ENCODE measurements at places on chromosomes 3 and 15.

- DNase-seq, result no peak
Observed at GRCh38 chr3:155727836-155728235, 17.0 kb downstream of the PLCH1 start.

DNA sequence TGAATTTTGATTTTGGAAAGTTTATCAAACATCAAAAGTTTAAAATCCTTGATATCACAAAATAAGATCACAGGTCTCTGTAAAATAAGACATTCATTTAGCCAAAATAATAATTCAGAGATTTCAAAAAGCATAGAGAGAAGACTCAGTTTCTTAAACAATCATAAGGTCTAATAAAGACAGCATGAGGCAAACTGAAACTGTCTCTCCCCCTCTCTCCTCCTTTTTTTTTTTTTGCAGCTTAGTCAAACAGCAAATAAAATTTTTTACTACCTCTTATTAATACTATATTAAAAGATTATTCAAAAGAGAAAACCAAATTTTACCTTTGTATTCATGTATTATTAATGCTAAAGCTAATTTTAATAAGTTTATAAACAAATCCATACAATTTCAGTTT, 57.4 kb downstream of the OSTN start:
- no peak for DNase-seq

DNA sequence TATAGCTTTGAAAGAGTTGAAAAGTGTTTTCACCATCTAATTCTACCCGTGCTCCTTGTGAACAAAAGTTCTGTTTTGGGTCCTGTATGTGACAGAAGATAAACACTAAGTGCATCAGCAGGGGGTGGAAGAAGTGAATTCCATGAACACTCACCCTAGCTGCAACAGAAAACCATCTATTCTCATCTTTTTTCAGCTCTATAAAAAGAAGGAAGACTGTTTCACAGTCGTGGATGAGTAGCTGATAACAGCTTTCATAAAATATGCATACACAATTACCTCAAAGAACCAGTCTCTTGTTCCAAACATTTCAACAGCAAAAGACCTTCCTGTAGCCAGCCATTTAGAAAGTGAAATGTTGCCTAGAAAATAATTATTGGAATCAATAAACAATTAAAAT, 281.7 kb upstream of the RASGRP1 start:
- no peak for DNase-seq

- no peak for DNase-seq
Observed at GRCh38 chr15:64502151-64502550, 41.8 kb downstream of the ZNF609 start.

GRCh38 chr3:186298876-186299275, 63.2 kb downstream of the DGKG start:
- no peak for DNase-seq

- no peak for DNase-seq
Observed at GRCh38 chr3:41274944-41275668, 75.8 kb downstream of the CTNNB1 start.

- DNase-seq, result no peak
Observed at GRCh38 chr3:161349529-161350312, 21.6 kb downstream of the SPTSSB start.

GRCh38 chr3:42264399-42265058, 1.5 kb downstream of the CCK start:
- no peak for DNase-seq

- DNase-seq, result no peak
Observed at GRCh38 chr3:132228923-132229322, 88.3 kb upstream of the ACP3 start.

GRCh38 chr3:124873226-124873625, 13.9 kb downstream of the ITGB5 start:
- no peak for DNase-seq

DNA sequence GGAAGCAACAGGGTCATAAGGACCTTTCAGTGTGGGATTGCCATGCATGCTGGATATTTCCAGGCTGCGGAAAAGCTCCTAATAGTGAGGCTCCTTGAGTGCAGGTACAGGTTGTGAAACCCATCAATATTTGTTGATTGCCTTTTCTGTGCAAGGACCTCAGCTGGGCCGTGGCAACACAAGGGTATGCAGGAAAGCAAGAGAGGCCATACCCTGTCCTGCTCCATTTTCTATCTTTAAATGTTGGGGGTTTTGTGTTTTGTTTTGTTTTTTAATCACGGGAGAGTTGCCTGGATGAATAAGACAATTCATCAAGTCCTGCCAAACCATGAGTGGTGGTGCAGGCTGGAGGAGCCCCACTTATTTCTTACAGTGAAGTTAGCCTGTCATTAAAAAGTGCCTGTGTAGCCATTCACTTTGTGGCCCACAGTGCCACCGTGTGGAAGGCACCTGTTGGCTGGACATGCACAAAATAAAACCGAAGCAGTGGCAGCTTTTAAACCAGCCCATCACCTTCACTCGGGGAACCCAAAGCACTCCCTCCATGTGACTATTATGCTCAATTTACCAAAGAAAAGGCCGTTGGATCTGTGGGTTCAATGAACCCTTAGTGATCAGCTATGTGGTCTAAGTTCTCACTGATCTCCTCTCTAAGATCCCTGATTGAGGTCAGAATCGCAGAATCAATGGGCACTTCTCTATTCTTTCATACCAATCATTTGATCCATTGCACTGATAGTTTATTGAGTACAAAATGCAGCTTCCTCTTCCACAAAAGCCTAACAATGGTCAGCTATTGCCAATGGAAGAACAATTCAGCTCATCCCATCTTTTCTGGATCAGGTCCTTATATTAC, 42.2 kb downstream of the CLDN18 start:
- no peak for DNase-seq

- no peak for DNase-seq
Observed at GRCh38 chr15:33032053-33032452, 162.5 kb downstream of the FMN1 start.

DNA sequence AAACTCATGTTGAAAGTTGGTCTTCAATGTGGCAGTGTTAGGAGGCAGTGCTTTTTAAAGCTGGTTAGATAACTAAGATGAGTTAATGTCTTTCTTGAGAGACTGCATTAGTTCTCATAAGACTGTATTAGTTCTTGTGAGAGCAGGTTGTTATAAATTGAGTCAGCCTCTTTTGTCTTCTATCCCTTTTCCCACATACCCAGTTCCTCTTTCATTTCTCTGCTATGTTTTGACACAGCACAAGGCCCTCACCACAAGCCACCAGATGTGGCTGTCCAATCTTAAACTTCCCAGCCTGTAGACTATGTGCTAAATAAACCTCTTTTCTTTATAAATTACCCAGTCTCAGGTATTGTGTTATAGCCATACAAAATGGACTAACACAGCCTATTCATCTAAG, 94.6 kb upstream of the SNTN start:
- no peak for DNase-seq

- no peak for DNase-seq
Observed at GRCh38 chr3:113829576-113830354, 8.8 kb upstream of the GRAMD1C start.

GRCh38 chr15:29138260-29138659, 131.4 kb downstream of the NSMCE3 start:
- no peak for DNase-seq

GRCh38 chr15:77645602-77646001, 12.9 kb upstream of the LINGO1 start:
- DNase-seq, result no peak

GRCh38 chr15:40511472-40512133, 40.8 kb downstream of the CHST14 start:
- no peak for DNase-seq

GRCh38 chr3:156170571-156170970, 50.2 kb downstream of the KCNAB1 start:
- no peak for DNase-seq

DNA sequence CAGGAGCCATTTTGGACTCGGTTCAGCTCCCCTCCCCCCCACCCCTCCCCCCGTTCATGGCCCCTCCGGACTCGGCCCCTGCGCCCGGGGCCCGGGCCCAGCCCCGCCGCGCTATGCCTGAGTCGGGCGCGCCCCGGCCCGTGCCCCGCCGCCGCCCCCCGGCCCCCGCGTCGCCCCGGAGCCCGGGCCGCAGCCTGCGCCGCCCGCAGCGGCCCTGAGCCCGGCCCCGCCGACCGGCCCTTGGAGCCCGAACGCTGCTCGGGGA, 155 bp downstream of the ACVR2B start:
- DNase-seq, result no peak

DNA sequence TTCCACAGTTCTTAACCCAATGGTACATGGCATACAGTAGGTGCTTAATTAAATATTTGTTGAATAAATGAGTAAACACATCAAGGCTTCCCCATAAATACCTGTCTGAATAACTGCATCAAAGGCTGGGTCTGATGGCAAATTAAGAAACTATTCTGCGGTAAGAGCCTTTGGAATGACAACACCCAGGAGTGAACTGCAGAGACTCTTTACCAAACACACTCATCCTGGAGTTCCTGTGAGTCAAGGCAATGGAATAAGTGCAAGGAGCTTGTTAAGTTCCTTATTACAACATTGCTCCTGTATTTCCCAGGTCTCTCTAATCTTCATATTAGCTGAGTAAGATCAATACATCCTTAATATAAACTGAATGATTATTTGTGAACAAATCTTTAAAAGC, 119.9 kb upstream of the STT3B start:
- DNase-seq, result no peak

DNA sequence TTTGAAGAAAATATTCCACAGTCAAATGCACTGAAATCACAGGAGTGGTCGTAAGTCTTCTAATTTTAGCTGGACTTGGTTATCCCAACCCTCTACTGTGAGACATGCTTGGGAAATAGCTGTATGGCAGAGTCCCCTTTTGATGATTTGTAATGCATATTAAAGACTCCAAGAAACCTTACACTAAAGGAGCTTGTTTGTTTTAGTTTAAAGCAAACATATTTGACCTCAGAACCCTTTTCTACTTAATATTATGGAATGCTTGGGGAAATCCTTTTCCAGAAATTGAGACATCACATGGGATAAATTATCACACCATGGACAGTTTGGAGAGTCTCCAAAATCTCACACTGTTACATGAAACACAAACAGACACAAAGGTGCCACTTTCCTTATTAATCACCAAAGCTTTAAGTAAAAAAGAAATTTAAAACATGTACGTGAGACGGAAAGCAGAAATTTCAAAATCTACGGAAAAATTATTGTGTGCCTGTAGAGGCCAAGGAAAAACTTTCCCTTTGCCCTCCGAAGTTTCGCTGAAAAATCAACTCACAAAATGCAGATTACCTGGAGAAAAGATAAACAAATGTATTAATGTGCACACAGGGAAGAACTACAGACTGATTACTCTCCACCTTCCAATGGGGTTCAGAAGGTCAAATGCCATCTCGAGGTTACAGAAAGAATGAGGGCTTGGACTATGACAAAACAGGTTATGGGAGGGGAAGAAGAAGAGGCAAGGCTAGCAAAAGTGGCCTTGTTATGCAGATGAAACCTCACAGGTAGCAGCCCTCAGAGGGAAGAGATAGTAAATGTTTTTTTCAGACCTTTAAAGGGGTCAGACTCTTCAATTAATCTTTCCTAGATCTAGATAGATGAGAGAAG, 7.0 kb upstream of the CPB1 start:
- DNase-seq, result no peak

DNA sequence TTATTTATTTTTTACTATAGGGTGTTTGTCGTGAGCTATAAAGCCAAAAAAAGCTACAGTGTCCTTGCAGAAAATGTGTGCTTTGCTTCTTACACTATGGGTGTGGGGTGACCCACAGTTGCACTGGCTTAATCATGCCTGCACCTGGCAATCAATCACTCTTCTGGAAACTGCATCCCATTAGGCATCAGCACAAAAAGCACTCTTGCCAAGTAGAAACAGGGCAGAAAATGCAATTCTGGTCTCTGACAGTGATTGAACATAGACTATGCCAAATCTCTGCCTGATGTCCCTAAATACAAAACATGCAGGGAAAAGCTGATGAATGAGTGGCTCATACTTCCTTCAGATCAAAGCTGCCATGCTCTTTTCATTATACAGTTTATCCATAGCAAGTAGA, 30.4 kb upstream of the PLAAT1 start:
- DNase-seq, result no peak

DNA sequence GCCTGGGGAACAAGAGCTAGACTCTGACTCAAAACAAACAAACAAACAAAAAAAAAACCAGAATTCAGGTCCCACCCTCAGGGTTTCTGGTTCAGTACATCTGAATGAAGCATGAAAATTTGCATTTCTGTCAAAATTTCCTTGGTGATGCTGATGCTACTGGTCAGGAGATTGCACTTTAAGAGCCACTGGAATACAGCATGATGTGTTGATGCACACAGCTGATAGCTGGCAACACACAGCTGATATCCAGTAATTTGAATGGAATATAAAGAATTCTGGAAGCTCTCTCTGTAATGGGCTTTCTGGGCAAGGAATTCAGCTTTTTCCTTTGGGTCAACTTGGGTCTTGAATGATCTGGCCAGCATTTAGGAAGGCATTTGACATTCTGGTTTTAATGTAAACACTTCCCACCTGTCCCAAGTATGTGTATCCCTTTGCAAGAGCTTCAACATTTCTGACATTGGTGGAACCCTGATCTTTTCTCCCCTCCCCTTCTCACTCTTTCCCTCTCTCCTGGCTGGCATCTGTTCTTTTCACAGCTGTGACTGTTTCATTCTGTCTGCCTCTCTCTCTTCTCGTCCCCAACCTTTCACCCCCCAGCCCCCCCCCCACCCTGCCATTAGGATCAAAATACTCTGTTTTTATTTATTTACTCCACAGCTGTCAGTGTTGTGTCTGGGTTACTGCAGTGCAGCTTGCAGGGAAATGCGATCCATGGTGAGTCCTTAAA, 189.5 kb downstream of the TPRG1 start:
- DNase-seq, result no peak

DNA sequence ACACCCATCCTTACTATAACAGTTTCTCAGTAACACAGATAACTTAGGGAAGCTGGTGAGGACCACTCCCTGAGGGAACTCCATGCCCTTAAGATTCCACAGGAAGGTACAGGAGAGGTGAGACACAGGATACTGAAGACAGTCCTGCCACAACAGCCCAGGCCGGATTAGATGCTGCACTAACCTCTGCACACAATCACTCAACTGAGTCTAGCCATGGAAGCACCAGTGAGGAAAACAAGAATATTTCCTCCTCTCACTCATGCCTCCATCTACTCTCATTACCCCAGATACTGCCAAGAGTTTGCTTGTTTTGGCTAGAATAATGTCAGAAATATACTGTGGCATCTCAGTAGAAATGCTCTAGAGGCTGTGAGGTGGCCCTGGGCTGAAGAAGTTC, 3.7 kb downstream of the ANO10 start:
- DNase-seq, result no peak

DNA sequence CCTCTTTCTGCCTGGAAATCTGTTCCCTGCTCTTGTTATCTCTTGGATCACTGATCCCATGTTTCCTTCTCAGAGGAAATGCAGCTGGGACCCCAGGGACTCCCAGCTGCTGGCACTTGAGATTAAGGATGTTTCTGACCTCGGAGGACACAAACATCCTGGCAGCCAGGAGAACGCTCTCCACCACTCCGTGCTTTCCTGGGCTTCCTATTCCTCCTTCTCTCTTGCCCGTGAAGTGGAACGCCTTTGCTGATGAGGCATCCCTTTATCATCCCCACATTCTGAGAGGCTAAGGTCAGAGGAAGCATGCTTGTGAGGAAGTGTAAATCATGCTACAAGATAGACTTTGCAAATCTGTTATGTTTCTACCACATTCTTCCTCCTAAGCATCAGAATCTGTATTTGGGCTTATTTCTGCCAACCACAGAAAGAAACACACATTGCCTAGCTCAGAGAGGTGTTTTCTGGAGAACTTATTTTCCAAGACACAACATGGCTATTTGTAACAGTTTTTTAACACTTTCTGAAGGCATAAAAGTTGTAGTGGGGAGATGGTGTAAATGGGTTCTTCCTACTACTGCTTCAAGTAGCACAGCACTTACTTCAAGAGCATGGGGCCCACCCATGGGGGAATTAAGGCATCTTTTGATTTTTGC, 25.6 kb upstream of the LDHAL6B start:
- DNase-seq, result no peak

GRCh38 chr15:70853318-70853972, 512 bp downstream of the LARP6 start:
- DNase-seq, result no peak

Data from stimulated activated CD4-positive, alpha-beta T cell treated with anti-CD3 and anti-CD28 coated beads, Interleukin-12 subunit alpha, Interleukin-12 subunit beta, amount 100 ng/mL, for 48 hours (primary cell).